Fibroblast of pulmonary artery (primary cell): ENCODE measurements at places on chromosomes 12 and 14.

GRCh38 chr14:61227884-61228591, 53.1 kb downstream of the TMEM30B start:
- DNase-seq, result no peak

DNA sequence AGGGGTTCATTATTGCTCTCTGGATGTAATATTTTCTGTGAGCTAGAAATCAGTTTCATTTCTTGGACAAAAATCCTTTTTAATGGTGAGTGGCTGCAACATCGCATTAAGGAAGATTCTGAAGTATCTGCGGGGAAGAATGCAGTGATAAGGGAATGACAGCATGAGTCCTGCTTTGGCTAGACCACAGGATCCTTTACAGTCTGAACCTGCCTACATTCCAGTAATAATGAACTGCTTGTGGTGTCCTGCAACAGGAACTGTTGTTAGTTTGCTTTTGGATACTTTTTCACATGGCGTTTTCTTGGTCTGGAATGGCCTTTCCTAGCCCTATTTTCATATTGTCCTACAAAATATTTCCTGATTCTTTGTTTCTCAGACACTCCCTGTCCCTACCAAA, 15.7 kb downstream of the MDM2 start:
- peak; percentile 40 for DNase-seq

DNA sequence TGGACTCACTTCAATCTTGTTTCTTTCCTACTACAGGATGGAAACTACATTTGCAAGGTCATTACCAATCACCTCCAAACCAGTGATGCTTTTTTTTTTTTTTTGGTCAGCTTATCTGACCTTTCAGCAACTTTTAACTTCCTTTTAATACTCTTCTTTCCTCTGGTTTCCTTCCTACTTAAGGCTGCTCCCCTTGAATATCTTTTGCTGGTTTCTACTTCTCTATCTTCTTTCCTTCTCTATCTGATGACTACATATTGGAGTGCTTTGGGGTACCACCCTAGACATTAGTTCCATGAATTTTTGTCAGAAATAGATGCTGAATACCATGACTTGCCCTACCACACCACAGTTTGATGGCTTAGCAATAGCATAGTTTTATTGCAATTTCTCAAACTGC, 197.7 kb upstream of the DDHD1 start:
- DNase-seq, result no peak

DNA sequence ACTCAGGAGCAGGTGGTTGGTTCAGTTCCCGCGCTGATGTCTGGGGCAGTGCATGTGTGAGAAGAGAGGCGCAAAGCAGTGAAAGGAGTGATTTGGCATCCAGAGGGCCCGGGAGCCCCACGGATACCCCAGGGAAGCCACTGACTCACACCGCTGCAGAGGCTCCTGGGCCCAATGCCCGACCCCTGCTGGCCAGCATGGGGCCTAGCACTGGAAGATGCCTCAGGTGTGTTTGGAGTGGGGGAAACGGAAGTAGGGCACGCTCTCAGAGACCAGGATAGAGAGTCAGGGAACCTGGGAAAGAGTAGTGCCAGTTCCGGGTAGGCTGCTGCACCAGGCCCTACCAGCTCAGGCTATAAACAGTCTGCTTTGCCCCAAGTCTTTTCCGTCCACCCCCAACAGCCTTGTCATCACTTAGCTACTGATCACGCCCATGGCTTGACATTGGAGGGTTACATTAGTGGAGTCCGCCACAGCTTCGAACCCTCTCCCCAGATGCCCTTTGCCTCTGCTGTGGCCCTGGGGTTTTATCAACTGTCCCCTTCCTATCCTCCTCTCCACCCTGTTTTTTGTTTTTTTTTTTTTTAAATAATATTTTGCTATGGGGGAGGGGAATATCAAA, 9.5 kb upstream of the CSAD start:
- peak; percentile 59 for DNase-seq

DNA sequence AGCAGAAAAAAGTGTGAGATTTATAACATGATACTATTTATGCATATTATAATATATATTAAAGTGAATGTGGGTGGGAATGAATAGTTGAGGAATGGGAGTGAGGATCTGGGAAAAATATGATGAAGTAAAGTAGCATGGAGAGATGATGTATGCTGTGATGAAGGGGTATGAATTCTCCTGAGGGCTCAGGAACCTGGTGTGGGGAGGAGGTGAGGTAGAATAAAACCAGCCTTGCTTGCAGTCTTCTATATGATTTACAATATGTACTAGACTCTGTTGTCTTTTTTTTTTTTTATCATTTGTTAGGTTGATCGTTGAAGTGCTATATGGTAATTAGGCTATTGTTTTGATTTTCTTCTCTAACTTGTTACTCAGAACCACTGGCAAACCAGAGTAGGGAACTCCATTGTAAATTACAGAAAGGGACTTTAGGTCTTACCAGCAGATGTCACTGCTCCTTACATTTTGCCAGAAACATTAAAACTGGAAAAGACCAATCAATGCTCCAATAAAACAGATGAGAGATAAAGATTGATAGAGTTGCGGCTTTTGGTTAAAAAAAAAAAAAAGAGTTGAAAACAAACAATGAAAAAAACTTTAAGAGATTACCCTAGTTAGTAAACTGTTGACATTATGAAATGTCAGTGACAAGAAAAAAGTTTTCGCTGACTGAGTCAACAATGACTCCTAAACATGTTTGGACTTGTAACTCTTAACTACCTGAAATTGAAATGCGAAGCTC, 39.9 kb downstream of the ATL1 start:
- peak; percentile 69 for DNase-seq

DNA sequence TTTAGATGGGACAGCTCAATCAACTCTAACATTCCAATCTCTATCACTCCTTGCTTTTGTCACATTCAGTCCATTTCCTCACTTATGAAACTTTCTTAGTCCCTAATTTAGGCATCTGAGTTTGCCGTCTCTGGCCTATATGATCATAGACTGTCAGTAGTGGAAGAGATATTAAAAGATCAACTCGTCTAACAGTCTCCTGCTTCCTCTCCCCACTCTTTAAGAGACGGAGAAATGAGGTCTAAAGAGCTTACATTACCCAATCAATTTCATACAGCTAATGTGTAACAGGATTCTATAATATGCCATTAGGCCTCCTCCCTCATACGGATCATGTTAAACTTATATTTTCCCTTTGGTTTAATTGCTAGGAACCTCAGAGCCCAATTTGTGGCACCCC, 6.5 kb upstream of the ATP23 start:
- DNase-seq, result no peak

- no peak for DNase-seq
Observed at GRCh38 chr14:89351221-89351515, 65.9 kb downstream of the FOXN3 start.

GRCh38 chr12:121124402-121125109, 8.1 kb upstream of the P2RX7 start:
- DNase-seq, result peak; percentile 93

GRCh38 chr14:38611928-38612327, 356.0 kb upstream of the CLEC14A start:
- no peak for DNase-seq

- no peak for DNase-seq
Observed at GRCh38 chr14:22650046-22650739, 6.0 kb upstream of the OR6J1 start.

- DNase-seq, result peak; percentile 36
Observed at GRCh38 chr14:39434401-39434800, 2.2 kb upstream of the FBXO33 start.

DNA sequence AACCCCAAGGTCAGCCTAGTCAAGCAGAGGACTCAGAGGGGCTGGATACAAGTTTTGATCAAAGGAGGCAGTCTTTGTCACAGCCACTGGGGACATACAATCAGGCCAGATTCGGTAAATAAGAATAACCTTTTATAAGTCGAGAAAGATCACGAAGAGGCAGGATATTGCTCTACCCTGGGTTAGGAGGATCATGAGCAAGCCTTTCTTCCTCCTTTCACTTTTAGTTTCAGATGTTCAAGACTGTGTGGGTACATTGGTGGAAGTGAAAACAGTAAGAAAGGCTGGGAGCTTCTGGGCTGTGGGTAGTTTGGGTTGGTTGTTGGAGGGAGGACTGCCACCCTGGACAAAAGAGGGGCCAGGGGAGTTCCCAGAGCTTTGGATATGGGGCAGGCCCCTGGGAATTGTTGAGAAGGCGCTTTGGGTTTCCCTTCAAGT, 127.7 kb downstream of the SNAPC1 start:
- DNase-seq, result no peak

DNA sequence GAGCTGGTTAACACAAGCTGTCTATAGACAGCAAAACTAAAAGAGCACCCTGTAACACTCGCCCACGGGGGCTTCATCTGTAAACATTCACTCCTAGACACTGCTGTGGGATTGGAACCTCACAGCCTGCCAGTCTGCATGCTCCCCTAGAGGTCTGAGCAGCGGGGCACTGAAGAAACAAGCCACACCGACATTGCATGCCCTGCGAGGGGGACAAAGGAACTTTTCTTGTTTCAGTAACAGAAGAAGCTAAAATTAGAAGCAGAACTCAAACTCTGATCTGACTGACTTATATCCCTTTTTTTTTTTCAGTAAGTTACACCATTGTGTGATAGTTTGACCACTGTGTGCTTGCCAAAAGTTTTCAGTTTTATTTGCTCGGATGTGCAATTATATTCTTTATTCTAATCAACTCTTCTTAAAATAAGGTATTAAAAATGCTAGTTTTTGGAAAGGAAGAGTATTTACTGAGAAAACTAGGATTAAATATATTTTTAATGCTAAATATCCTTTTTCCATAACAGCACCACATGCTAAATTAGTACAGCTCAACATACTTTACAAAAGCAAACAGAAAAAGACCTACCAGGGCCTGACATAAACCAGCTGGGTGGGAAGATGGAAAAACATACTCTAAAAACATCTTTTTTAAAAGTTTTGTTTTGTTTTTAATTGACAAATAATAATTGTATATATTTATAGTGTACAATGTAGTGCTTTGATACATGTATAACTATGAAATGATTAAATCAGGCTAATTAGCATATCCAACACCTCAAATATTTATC, 100.2 kb downstream of the EPS8 start:
- DNase-seq, result peak; percentile 27

DNA sequence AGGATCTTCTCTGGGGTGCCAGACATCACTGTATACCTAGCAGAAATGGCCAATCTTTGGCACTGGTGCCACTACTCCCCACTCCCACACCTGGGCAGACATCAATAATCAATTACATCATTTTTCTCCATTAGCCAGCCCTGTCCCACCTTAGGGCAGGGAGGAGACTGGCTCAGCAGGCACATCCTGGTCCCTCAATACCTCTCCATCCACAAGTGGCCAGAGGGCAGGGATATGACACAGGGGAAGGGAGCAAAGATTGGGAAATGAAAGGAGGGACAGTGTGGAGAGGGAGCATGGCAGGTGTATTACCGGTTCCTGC, 10.2 kb downstream of the RAPGEF3 start:
- DNase-seq, result no peak

GRCh38 chr12:46590991-46591703, 218.6 kb upstream of the SLC38A2 start:
- DNase-seq, result no peak

- DNase-seq, result no peak
Observed at GRCh38 chr14:95585953-95586620, 51.2 kb downstream of the GLRX5 start.

- no peak for DNase-seq
Observed at GRCh38 chr12:38907201-38907923, 2.0 kb upstream of the CPNE8 start.
